SW 1271 (cell line): ENCODE measurements at places on chromosomes 6 and 20.

DNA sequence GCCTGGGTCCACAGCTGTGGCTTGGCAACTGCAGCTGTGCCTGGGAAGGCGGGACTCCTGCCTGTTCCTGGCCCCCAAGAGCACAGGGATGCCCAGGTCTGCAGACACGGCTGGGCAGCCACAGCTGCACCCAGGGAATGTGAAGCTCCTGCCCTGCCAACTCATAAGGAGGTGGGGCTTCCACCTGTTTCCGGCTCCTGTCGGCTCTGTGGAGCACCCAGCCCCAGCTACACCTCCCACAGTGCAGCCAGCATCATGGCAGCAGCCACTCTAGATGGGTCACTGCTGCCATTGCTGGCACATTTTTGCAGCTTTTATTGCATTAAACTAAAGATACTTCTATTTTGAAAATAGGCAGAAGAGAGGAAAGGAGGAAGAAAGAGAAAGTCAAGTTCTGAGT lies 207.9 kb downstream of the SAMD5 start:
- DNase-seq: no peak

GRCh38 chr6:30930506-30930905 lies 1.5 kb downstream of the SFTA2 start:
- DNase-seq: no peak

- no peak for DNase-seq
These were observed 117.9 kb downstream of the ERMARD start for GRCh38 chr6:169869301-169869700.

- no peak for DNase-seq
These were observed 3.3 kb upstream of the STMND1 start for GRCh38 chr6:17098538-17098937.

GRCh38 chr6:131007286-131007685 lies 55.8 kb downstream of the EPB41L2 start:
- no peak for DNase-seq

DNA sequence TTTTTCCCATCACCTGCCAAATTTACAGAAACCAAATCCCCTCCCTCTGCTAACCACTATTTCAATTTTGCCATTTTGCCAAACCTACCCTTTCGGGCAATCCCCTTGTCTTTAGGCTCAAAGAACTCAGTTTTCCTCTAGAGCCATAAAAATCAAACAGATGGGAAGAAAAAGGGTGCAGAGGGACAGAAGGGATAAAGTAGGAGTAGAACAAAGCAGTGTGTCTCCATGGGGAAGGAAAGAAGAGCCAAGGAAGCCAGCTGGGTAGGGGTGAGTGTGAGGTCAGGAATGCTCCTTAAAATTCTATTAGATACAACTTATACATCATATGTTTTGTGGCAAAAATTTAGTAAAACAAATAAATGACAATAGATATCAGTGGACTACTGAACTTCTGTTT lies 316.5 kb downstream of the BTBD9 start:
- no peak for DNase-seq

GRCh38 chr6:18260448-18261106 lies 3.8 kb downstream of the DEK start:
- DNase-seq: no peak

DNA sequence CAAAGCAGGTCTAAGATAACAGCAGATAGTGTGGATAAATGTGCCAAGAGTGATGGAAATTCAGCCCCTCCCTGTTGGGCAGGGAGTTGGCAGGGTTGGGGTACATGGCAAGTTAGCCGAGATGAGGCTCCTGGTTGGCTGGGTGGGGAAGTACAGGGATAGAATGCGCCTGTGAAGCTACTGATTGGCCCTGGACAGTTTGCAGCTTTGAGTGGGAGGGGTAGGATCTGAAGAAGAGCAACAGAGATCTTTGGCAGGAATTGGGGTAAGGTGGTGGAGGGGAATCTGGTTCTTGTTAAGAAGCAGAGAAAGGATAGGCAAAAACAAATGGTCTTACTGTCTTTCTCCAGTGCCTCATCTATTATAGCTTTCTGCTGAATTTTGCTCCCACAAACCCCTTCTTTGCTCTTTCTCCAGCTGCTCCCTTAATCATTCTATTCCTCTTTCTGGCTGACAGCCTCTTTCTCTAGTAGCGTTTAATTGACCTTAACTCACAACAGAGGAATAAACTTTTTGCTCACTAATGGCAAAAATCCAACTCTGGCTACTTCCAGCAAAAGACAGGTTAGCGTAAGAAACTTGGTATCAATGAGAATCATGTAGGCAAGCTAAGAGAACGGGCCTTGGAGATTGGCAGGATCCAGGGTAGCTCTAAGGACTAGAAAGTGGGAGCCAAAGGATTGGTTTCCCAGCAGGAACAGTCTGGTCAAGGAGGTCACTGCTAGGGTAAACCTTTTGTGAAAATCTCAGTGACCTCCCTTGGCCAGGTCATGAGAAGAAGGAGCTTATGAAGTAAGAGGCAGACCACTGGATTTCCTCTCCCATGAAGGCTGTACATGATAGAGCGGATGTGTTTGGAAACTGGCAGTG lies 86.3 kb upstream of the CARMIL1 start:
- DNase-seq: peak; percentile 95

DNA sequence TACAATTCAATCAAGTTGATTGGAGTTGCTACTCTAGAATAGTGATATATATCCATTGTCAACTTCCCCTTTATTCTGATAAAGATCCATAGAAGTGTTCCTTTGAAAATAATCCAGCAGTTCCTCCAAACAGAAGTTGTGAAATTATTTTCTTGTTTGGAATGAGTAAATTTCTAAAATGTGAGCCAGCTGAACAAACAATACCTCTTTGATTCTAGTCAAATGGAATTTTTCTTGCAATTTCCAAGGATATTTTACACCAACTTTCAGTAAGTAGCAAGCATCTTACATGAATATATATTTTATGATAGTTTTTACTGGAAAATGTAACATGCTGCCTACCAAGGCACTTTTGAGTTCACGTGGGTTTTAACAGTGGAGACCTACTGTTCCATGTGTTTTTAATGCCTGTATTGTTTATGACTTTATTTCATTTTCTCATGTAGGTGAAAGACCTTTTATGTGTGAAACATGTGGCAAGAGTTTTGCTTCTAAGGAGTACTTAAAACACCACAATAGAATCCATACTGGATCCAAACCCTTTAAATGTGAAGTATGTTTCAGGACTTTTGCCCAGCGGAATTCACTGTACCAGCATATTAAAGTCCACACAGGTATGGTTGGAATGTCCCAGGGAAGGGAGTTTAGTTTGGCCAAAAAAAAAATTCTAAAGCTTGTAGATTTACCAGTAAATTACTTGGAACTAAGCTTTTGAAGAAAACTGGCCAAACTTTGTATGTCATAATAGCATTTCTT lies 6.5 kb downstream of the GZF1 start:
- DNase-seq: no peak

DNA sequence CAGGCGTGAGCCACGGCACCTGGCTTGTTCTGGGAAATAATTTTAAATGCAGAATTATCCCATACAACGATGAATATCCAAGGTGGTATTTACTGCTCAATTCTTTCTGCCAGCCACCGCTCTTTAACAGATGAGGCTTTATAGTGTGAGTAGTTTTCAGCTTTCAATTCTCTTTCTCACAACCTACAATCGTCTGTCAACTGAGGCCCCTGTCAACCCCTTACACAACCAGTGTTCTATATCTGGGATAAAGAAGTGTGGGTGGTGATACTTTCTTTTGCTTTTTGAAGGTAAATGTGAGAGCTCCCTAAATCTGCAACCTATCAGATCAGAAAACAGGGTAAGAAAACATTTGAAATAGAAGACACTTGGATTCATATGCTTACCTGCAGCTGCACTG lies 22.5 kb downstream of the STAU1 start:
- DNase-seq: no peak

DNA sequence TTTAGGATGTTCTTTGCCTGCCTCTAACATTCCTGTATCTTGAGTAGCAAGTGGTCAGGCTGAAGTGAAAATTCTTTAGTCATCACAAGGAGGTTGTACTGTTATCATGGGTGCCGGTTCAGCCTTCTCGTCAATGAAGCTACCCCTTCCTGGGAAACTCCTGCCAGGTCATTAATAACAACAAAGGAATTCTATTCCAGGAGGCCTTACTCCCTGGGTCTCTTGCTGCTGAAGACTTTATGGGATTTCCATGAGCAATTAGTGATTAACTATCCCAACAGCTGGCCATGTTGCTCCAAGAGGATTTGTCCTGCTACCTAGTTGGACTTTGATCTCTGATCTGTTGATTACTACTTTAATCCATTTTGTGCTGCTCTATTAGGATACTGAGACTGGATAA lies 62.7 kb upstream of the ELOVL5 start:
- no peak for DNase-seq

DNA sequence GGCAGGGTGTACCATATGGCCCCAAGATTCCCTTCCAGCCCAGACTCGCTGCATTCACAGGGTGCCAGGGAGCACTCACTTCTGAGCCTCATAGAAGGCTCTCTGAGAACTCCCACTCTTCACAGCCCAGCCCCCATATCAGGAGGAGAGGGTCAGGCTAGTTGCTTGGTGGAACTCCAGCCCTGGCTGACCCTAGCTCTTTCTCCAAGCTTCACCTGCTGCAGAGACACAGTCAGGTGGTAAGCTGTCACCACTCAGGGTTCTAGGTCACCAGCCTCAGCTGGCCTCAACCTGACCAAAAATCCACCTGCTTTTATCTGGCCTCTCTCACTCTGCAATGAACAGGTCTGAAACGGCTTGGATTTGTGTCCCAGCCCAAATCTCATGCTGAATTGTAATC lies 162.7 kb upstream of the MLN start:
- DNase-seq: no peak

DNA sequence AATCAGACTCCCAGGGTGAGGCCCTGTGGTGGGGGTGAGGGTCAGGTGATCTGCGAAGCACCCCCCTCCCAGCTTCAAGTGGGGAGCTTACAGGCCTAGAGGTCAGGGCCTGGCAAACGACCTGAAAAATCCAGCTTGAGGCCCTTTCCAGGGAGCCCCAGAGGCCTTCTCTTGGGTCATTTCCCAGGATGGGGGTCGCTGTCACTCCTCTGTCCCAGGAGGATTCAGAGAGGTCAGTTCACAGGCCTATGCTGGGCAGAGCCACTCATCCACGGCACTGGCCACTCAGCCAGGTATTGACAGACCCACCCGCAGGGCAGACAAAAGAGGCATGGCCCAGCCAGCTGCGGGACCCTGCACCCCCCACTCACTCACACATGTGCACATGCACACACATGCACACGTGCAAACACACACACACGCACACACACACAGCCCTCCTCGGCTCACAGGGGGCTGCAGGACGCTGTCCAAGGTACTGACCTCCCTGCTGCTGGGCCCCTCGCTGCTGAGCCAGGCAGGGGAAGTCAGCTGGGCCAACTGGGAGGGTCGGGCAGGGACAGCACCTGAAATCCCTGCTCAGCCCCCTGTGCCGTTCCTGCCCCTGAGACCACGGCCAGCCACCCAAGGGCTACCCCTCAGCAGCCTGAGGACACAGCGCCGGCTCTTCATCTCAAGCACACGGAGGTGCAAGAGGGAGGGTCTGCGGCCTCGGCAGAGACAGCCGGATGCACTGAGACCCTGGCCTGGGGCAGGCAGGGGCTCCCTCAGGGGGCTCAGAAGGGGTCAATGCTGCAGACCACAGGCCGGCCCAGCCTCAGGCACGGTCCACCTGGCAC lies 113.8 kb downstream of the TAF4 start:
- no peak for DNase-seq

DNA sequence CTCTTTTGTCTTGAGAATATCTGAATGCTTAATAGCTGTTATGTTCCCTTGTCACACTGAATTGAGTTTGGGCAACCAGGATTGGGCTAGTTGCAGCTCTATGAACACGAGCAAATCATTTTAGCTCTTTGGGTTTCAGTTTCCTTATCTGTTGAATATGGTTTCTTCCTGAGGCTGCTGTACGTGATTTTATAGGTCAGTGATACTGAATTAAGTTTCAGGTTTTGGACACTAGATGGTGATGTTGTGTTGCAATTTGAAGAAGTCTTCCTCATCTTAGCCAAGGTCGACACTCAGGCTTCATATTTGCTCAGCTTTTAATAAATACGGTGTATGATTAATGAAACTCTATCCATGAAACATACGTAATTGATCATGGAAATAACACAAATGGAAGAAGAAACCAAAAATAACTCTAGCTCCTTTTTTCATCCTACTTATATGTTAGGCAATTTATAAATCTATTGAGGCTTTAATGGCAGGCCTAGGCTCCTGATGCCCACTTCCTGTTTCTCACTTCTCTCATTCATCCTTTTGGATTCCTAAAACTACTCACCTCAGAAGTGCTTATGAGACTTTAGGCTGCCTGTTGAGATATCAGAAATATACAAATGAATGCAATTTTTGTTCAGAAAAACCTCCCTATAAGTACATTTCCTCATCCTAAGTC lies 354.1 kb upstream of the MAP3K7 start:
- DNase-seq: peak; percentile 70

DNA sequence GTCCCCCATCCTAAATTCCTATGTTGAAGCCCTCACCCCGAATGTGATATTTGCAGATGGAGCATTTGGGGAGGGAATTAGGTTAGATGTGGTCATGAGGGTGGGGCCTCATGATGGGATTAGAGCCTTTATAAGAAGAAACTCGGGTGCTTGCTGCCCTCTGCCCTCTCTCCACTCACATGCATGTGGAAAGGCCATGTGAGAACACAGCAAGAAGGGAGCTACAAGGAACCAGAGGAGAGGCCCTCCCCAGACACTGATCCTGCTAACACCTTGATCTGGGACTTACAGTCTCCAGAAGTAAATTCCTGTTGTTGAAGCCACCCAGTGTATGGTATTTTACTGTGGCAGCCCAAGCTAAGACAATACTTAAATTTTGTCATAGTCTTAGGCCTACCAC lies 69.6 kb upstream of the TULP1 start:
- no peak for DNase-seq

DNA sequence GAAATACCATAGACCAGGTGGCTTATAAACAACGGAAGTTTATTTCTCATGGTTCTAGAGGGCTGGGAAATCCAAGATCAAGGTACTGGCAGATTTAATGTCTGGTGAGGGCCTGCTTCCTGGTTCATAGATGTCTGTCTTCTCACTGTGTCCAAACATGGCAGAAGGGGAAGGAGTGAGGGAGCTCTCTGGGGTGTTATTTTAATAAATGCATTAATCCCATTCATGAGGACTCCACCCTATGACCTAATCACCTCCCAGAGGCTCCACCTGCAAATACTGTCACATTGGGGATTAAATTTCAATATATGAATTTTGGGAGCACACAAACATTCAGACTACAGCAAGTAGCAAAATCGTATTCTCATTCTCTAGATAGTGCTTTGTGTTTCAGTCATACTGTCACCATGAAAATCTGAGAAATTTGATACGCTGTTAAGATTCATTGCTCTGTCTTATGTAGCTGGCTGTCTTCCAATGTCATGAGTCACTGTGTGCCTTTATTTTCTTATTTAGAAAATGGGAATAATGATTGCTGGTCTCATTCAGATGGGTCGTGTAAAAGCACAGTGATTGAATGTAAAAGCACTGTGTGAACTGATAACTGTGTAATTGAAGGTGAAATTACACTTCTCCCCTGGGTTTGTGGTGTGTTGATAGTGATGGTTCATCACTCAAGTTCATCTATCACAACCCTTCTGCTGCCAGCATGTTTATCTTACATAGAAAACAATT lies 8.9 kb upstream of the ERVFRD-1 start:
- DNase-seq: no peak

DNA sequence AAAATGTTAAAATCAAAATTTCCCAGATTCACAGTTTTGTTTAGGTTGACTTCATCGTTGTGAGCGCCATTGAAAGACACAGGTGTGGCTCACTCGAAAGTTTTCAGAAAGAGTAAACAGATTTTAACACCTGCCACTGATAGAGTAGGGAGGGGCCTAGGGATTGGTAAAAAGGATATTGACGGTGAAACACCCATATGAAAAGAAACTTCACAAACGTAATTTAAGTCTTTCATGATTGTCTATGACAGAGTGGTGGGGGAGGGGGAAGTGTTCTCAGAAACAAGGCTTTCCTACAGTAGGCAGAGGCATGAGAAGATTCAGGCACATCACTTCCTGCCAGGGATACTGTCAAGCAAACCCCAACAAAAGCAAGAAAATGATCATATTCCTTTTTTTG lies 101.4 kb downstream of the PERP start:
- DNase-seq: no peak
